NB4 (cell line): ENCODE measurements at places on chromosomes 2 and 18.

DNA sequence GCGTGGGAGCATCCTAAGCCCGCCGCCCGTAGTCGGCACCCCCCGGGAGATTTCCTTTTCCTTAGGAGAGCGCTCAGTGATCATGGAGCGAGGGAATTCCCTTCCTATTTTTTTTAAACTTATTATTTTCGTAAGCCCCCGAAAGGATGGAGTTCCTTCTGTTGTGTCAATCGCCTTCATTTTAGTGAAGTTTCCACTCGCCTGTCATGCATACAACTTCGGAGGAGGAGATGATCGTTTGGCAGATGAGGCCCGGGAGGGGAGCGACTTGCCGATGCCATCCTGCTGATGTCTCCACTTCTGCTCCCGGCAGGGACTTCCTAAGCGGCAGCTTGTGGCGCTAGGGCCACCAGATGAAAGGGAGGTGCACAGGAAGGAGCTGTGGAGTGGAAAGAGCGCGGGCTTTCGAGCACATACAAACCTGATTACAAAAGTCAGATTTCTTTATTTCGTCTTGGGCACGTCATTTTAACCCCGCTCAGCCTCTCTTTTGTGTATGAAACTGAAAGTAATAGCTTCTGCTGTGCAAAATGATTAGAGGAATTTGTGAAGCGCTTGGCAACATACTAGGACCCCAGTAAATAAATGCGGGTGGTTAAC lies at the start of gene ADGRF3:
Gene ADGRF3 (minus strand): TSS at position 336 of the 600 bp plus-strand sequence. CDS start 555 bp downstream, outside the sequence.
- DNase-seq, result peak; percentile 87

- DNase-seq, result no peak
Observed at GRCh38 chr2:14635391-14635871, 2.9 kb downstream of the LRATD1 start.

GRCh38 chr2:224927646-224928173 lies 114.6 kb downstream of the DOCK10 start:
- peak; percentile 49 for DNase-seq

DNA sequence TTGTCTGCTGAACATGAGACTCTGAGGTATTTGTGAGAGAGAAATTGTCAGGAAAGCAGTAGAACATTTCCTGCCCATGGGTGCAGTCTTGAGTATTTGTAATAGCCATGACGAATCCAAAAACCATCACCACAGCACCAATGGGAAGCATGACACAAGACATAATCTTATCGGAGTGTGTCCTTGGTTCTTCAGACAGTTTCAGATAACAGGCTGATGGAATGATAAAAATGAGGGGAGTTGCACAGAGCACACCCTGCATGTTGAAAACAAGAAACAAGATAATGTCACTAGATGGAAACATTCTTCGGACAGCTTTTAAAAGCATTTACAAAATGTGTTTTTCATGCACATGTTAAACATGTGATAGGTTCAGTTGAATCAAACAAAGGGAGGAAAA lies 56.9 kb downstream of the SLC38A11 start:
- DNase-seq, result no peak

DNA sequence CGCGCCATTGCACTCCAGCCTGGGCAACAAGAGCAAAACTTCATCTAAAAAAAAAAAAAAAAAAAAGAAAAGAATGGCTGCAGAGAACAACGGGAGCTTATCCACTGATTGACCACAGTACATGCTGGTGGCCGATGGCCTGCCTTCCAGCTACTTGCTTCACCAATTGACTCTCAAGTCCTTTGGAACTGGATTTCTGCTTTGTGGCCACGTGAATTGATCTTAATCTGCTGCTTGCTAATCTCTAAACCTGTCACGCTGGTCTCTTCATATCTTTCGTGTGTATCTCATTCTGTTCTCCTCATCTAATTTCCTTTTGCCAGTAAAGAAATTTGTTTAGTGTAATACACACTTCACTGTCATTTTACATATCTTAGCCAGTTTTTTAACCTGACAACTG lies 512.5 kb upstream of the CNTNAP5 start:
- no peak for DNase-seq

DNA sequence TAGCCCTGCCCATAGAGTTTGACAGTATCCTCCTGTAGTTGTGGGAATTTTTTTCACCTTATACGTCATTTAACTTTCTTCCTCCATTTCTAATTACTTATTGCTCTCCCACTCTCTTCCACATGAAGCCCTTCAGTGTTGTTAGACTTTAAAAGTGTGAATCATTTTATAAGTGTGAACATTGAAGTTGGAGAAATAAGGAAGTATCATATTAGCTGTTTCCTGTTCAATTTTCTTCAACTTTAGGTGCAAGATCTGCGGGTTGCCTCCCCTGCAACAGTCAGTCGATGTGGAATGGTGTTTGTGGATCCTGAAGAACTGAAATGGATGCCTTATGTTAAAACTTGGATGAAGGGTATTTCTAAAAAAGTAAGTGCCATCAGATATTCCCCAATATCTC lies 138.1 kb downstream of the DNAH6 start:
- no peak for DNase-seq

DNA sequence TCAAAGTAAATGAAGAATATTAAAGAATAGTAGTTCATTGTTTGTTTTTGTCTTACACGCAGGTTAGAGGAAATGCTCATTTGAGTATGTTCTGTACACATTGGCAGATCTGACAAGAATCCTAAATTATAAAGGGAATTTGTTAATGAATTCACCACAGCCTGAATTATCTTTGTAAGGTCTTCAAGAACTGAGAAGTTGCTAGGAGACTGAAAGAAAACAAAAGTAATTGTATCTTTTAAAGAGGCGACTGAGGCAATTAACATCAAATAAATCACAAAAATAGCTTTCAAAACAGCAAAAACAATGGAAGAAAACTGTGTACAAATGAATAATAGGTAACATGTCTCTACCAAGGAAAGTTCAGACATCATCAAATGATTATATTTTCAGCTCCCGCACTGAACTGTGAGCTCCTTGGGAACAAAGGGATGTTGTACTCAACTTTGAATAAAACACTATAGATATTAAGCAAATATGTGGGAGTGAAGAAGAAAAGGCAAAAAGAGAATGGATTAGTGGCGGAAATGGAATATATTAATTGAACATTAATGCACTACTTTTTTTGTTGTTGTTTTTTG lies 51.7 kb upstream of the ATIC start:
- DNase-seq, result no peak

GRCh38 chr18:45402485-45403056 lies 212.7 kb upstream of the SLC14A2 start:
- no peak for DNase-seq

DNA sequence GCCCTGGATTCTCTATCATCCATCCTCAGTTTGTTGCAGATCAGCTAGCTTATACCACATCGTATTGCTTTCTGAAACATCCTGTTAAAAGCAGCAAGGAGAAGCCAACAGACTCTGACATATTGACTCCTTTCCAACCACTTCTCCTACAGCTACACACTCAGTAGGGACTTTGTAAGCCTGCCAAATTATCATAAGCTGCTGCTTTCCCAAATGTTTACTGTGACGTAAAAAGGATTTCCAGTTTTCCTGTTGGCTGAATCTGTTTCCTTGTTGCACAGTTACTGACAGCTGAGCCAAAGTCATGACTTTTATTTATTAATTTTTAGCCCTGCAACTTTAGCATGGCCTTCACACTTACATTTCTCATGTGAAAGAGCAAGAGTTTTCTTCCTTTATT lies 294.3 kb downstream of the KCNJ3 start:
- no peak for DNase-seq

GRCh38 chr2:179559108-179559806 lies 294.6 kb upstream of the SESTD1 start:
- no peak for DNase-seq

GRCh38 chr2:54840559-54841468 lies 117.4 kb downstream of the EML6 start:
- DNase-seq, result no peak

DNA sequence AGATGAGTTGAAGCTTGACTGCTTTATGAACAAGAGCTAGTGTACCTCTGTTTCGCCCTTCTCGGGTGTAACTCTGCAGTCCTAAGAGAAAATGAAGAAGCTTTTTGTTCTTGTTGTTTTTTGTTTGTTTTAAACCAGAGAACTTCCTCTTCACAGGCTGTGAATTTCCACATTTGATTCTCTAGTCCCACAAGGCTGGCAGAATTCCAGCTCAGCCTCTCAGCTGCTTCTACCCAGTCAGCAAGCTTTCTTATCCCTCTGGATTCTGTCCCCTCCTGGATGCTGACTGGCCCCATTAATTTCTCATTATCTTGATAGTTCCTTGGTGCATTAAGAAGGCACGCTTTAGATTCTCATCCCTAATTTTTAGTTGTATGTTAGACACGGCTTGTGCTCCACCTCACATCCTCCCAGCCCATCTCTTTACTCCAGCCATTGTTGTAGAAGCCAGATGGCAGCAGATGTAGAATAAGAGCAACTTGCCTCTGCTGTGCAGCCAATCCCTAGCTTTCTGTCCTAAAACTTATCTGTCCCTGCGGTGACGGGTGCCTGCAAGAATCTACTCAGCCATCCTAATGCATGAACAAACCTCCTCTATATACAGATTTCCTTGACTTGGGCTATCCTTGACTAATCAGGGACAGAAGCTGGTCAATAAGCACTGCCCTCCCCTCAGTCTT lies 12.3 kb upstream of the RESP18 start:
- DNase-seq, result no peak

DNA sequence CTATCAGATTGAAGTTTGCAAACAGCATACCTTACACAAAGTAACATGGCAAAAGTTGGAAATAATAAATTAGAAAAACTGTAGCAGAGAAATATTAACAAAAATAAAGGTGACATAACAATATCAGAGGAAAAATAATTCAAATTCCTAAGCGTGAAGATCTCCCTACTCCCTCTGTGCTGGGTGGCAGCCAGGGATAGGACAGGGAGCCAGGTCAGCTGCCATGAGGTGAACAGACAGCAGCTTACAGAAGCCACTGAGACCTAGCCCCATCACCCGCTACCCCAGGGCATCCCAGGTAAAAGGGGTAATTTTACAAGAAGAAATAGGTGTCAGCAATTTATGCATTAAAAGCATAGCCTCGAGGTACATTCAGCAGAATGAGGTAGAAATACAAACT lies 423.8 kb upstream of the HS6ST1 start:
- DNase-seq, result no peak

DNA sequence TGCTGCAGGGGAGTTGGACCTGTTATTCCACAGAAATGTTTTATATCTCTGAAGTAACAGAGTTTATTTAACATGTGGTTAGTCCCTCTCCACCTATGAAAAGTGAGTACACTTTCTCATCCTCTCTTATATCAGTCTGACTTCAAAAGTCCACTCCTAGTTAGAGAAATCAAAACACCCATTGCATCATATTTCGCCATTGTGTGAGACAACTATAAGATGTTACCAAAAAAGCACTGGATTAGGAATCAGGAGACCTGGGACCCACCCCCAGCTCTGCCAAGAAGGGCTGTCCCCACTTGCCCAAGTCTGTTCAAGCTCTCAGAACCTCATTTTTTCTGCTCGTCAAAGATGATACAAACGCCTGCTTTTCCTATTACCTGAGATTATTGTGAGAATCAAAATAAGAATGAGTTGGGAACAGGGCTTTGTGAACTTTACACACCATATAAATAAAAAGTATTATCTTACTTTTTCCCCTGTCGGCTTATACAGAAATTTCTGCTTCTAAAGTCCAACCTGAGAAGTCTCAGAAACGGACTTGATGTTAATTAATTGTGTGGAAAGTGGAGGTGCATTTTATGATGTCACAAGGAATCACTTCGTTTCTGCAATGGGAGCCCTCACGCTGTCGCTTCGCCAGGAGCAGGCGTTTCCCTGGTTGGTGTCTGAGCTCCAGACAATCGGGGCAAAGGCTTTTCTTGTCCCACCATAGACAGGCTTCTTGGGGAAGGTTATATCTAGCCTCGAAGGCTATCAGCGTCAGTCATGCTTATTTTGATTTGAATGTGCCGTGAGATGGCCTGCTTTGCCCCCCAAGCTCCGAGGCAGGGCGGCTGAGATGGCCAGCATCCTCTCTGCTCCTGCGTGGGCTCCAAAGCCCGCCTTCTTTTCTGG lies 89.6 kb upstream of the ZNF516 start:
- no peak for DNase-seq

DNA sequence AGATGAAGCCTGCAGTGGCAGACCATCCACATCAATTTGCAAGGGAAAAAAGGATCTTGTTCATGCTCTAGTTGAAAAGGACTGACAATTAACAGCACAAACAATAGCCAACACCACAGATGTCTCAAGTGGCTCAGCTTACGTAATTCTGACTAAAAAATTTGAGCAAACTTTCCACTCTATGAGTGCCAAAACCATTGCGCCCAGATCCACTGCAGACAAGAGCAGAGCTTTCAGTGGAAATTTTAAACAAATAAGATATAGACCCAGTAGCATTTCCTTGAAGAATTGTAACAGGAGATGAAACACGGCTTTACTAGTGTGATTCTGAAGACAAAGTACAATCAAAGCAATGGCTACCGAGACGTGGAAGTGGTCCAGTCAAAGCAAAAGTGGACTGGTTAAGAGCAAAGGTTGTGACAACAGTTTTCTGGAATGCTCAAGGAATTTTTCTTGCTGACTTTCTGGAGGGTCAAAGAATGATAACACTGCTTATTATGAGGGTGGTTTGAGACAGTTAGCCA lies 12.0 kb upstream of the ZNF396 start:
- no peak for DNase-seq

GRCh38 chr2:108423502-108424251 lies 25.3 kb upstream of the GCC2 start:
- DNase-seq, result no peak

- DNase-seq, result no peak
Observed at GRCh38 chr2:142875010-142875409, 2.5 kb upstream of the KYNU start.

DNA sequence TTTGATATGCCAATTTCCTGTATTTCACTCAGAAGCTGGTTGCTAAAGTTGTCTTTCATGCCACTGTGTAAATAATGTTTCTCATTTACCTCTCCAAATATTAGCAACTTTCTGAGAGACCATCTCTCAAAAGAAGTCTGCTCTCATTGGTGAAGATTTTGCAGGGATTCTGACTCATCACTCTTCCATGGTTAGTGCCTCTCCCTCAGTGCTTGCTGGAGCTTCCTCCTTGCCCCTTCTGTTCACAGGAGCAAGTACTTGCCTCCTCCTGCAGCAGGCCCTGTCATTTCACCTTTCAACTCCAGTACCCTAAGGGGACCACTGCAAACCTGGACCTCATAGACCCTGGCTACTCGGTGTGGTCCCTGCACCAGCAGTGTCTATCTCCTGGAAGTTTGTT lies 168.8 kb downstream of the ZNF385B start:
- no peak for DNase-seq

DNA sequence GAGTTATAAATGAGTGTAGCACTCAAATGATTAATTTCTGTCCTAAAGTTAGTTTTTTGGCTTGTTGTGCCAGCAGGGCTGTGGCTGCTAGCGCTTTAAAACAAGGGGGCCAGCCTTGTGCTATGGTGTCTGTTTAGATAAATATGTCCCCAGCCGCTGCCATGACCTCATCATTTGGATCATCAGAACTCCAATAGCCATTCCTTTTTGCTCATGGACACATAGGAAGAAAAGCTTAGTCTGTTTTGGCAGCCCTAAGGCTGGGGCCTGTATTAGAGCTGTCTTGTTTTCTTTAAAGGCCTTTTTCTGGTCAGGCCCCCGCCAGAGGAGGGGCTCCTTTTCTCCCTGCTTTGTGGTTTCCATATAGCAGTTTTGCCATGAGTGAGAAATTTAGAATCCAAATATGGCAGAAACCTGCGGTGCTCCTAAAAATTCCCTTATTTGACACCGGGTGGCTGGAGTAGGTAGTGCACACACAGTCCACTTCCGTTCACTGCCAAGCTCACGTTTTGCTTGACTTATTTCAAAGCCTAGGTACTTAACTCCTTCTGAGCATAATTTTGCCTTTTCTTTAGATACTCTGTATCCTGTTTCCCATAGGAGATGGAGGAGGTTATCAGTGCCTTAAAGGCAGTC lies 60.4 kb upstream of the SLC35G4 start:
- DNase-seq, result no peak

- DNase-seq, result no peak
Observed at GRCh38 chr2:7812231-7812995, 869.4 kb upstream of the ID2 start.
